ENCODE measurements at places on chromosomes 16 and 17.
A peak's percentile ranks its signal among the peaks of the same experiment; 100 is the strongest.

DNA sequence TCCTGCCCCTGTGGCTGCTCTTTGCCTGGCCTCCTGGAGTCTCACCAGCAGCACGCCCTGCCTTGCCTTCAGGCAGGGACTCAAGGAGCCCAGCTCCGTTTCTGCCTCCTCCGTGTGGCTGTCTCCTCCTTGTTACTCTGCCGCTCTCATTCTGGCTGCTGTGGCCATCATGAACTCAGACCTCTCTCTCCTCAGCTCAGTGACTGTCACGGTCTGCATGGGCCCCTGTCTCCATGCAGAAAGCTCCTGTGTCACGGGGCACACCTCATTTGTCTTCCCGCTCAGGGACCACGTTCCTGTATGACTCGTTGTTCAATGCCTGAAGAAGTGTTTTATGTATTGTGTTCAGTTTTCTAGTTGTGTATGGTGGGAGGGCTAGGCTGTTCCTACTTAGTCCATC, 25.3 kb downstream of the RPTOR start:
- no peak for DNase-seq

DNA sequence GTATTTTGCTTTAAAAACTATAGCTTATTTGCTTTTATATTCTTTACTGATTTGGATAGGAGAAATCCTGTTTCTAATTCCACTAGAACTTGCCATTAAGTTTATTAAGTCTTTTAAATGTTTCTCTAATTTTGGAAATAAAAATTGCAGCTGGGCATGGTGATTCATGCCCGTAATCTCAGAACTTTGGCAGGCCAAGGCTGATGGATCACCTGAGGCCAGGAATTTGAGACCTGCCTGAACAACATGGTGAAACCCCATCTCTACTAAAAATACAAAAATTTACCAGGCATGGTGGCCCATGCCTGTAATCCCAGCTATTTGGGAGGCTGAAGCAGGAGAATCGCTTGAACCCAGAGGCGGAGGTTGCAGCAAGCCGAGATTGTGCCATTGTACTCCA, 30.7 kb downstream of the DNAH17 start:
- no peak for DNase-seq

DNA sequence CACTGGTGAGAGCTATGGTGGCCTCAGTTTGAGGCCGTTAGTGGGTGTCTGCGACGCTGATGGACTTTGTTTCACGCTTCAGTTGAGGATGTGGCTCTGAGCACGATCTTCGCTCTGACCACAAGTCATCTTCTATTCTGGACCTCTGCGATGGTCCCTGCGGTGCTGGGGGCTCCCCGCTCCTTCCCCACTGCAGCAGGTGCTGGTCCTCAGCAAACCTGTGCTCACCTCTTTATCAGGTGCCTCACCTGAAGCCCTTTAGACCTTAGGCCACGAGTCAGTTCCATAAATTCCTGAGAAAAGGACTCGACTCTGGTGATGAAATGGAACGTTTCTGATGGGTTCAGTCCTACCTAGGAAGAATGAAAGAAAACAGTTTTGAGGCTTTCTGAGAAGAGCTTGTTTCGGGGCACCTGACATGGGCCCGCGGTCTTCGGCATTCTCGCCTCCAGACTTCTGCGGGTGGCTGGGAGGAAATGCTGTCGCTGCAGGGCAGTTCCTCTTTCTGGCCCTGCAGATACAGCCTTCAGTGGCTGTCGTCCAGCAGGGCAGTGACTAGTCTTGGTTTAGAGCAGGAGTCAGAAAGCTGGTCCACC, 4.7 kb downstream of the KCTD5 start:
- no peak for DNase-seq

DNA sequence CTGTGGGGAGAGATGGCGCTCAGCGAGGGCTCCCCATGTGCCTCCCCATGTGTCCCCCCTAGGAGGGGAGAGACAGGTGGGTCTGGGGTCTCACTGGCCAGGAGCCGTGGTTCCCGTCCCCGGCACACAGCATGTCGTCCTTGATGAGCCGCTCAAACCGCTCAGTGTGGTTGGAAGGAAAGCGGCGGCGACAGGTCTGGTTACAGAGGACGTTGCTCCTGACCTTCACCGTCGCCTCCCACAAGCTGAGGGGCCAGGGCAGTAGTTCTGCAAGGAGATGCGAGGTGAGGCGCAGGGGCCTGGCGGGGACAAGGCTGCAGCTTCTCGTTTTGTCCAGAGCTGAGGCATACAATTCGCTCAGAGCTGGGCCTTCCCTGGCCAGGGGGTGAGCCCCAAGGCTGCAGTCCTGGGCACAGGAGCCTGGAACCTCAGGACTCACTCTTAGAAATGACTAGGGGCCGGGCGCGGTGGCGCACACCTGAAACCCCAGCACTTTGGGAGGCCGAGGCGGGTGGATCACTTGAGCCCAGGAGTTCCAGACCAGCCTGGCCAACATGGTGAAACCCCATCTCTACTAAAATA, 22.8 kb upstream of the UBE2I start:
- no peak for DNase-seq

GRCh38 chr16:83908798-83909197, 9.9 kb downstream of the MLYCD start:
- DNase-seq, result no peak

- DNase-seq, result no peak
Observed at GRCh38 chr16:19844945-19845641, 39.6 kb downstream of the GPRC5B start.

GRCh38 chr17:41885733-41886132, 20.5 kb upstream of the KLHL11 start:
- DNase-seq, result no peak

- DNase-seq, result peak; percentile 54
Observed at GRCh38 chr17:3723556-3724377, at the start of gene HASPIN. TSS of gene HASPIN (plus strand) at chr17:3723903. CDS start at chr17:3723936, 33 bp downstream.

- no peak for DNase-seq
Observed at GRCh38 chr16:83269048-83269447, 538.7 kb upstream of the HSBP1 start.

DNA sequence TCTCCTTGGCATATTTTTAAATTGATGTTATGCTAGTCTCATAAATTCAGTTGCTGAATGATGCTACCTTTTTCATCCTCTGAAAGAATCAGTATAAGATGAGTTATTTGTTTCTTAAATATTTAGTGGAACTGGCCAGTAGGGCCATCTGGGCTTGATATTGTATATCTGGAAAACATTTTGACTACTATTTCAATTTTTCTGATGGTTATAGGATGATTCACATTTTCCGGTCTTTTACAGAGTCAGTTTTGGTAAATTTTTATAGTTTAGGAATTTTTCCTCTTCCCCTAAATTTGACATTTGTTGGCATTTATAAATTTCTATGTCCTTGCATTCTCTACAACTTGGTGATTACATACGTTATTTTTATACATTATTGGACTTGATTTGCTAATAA, 296.3 kb upstream of the AXIN2 start:
- DNase-seq, result no peak

DNA sequence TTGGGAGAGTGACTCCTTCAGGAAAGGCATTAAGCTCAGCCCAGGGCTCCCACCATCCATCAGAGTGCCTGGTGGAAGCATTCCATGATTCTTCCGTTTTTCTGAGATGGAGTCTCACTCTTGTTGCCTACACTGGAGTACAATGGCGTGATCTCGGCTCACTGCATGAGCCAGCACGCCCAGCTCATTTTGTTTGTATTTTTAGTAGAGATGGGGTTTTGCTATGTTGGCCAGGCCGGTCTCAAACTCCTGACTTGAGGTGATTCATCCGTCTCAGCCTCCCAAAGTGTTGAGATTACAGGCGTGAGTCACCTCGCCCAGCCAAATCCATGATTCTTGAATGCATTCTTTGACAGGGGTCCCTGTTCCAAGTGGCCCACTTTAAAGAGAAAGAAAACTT, 23.1 kb downstream of the MIS12 start:
- DNase-seq, result no peak

DNA sequence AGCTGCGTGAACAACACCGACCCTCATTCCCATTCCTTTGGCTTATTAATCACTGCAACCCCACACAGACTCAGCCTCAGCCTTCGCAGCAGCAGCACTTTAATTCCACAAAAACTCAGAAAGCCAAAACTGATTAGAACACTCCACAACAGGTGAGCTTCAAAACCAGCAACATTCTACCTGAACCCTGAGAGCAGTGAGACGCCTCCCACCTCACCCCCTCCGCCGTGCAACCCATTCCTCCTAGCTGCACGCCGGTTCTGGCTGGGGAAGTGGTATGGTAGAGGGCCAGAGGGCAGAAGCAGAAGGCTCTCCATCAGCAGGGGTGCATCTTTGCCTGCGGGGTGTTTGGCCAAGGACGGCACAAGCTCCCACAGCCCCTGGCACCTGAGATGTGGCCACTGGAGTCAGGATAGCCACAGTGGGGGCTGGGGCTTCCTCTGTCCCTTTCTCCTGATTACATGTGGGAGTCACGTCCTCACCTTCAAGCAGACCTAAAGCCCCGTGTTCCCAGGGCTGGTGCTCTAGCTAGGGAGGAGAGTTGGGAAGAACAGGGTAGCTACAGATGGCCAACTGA, 1.6 kb downstream of the BORCS6 start:
- no peak for DNase-seq

- no peak for DNase-seq
Observed at GRCh38 chr16:52558448-52558847, 11.5 kb upstream of the TOX3 start.

- no peak for DNase-seq
Observed at GRCh38 chr16:4214215-4214621, 27.7 kb downstream of the SRL start.

DNA sequence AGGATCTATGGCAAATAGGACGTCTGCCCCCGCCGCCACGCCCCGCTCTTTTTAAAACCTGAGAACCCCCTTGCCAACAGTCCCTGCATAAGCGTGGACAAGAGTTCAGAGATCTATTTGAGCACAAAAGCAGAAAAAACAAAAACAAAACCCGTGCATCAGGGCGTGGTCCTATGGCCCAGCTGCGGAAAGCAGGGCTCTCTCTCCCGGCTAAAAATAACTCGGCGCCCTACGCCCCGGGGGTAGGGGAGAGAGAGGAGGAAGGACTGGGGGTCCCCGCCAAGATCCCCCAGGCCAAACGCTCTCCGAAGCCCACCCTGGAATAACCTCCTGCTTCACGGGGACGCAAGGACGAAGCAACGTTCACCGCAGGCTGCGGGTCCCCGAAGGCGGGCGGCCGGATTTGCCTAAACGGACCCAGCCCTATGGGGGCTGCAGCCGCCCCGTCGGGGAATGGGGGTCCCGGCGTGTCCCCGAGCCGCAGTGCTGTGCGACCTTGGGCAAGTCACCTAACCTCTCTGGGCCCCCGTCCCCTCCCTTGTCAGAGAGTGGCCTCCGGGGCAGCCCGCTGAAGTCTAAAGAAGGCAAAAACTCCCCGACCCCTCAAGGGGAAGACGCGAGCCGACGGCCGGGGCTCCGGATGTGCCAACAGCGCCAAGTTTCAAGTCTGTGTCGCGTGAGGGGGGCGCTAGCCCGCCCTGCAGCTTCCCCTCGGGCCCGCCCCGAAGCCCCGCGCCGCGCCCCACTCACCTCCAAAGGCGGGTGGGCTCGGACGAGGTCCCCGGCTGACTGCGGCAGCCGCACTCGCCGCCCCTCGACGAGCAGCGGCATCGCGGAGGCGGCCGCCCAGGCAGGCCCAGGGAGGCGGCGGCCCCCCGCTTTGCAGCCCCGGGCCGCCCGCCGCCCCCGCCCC, 477 bp downstream of the NTAN1 start:
- DNase-seq, result no peak

GRCh38 chr17:81636505-81637288, at the start of the genes NPLOC4 and TSPAN10:
TSS of gene NPLOC4 (minus strand) at chr17:81637112. CDS start at chr17:81636930, 182 bp downstream.
TSS of gene TSPAN10 (plus strand) at chr17:81637196. CDS start at chr17:81642413, 5,217 bp downstream.
- DNase-seq, result no peak

- DNase-seq, result no peak
Observed at GRCh38 chr17:51707216-51707615, 446.9 kb downstream of the UTP18 start.

DNA sequence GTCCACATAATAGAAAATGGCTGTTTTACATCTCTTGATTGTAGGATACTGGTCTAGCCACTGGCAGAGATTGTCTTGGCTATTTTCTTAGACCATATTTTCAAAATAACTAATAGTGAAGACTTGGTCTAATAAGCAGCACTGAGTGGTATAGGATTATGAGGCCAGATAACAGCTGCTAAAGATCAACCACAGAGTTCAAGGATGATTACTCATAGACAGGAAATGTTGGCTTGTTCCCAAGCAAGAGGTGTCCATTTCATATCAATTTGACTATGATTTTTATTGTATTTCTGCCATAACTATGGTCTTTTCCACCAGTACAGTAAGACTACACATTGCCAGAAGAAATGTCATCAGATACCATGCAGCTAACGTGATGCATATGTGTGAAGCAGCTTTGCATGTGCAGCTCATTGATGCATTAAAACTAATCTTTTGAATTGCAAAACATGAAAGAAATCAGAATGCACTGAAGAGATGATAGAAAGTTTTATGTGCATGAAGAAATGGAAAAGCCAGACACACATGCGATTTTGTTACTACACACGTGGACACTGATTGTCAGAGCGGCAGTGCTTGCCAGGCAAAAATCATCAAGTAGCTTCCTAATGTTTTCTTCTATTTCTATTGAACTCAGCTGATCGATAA, 693.3 kb downstream of the CDH11 start:
- DNase-seq, result no peak

DNA sequence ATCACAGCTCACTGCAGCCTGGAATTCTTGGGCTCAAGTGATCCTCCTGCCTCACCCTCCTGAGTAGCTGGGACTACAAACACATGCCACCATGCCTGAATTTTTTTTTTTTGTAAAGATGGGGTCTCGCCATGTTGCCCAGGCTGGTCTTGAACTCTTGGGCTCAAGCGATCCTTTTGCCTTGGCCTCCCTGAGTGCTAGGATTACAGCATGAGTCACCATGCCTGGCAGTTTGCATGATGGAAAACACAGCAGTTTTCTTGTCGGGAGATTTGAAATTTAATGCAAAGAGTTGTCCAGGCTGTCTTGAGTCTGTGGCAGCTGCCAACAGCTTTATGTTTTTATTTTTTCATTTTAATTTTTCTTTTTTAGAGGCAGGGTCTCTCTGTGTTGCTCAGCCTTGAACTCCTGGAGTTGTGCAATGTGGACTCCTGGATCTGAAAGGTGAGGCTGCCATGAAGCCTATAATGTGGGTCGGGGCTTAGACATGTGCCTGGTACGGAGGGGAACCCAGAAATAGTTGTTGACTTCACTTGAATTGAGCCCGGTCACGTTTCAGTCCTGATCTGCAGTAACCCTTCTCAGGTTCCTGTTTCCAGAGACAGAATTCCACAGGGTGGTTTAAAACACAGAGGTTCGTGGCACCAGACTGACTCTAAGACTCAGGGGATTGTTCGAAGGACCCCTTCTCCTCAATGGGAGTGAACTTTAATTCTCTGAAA, 18.7 kb downstream of the CD300A start:
- no peak for DNase-seq

DNA sequence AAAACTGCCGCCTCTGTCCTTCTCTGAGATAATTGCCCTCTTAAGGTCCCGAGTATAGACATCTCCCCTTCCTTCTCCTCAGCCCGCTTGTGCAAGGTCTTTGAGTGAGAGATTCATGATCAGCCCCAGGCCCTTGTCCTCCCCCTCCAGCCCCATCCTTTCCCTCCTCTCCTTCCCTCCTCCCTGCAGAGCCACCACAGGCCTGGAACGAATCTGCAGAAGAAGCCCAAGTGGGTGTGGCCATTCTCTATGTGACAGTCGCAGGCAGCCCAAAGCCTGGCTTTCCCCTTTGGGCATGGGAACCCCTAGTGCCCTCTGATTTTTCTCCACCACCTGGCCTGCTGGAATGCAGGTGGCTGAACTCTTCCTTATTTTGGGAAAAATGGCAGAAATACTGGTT, 7.2 kb upstream of the NDRG4 start:
- no peak for DNase-seq

GRCh38 chr17:37662353-37662752, 19.1 kb upstream of the DDX52 start:
- DNase-seq, result no peak

- DNase-seq, result no peak
Observed at GRCh38 chr16:31471875-31472708, at the start of gene TGFB1I1. TSS of gene TGFB1I1 (plus strand) at chr16:31472152. CDS start at chr16:31472189, 37 bp downstream.
